ENCODE measurements at places on chromosomes 2 and 18.

DNA sequence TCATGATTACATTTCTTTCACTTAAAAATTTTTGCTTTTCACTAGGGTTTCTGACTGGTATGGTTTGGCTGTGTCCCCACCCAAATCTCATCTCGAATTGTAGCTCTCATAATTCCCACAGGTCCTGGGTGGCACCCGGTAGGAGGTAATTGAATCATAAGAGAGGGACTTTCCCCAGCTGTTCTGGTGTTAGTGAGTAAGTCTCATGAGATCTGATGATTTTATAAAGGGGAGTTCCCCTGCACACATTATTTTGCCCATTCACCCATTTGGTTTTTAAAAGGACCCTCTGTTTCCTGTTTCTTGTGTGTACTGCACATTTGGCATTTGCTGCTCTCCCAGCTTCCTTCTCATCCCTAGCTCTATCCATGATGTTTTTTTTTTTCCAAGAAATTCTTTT is 27.8 kb upstream of the NETO1 start:
- no peak for DNase-seq

DNA sequence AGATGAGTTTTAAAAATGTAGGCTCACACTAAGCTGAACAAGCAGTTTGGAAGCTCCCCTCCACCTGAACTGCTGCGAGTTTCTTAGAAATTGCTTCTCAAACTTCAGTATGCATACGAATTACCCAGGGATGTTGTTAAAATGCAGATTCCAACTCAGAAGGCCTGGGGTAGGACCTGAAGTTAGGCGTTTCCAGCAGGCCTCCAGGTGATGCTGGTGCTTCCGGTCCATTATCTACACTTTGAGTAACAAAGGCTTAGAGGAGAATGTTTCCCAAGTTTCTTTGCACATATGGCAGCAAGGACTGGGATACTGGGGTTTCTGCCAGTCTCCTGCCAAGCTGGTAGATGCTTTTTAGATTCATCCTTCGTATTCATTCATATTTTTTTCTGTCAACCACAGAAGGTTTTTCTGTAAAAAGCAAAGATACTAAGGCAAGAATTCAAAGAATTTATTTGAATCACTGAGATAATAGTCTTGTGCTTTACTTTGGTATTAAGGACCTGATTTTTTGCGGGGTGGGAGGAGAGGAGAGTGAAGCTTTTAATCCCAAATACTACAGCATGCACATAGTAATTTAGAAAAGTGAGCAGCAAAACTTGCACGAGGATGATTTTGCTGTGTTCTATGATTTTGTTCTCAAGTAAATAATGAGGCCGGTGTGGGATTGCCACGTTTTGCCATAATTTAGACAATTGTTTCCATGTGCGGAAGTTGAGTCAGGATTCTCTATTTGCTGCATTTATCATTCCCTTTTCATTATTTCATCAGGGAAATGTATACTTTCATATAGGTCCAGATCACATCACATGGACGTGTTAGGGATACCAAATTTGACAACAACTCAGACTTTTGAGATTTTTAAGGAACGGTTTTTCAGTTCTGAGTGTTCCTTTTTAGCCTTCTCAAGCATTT is 137.6 kb upstream of the SPATS2L start:
- DNase-seq, result no peak

DNA sequence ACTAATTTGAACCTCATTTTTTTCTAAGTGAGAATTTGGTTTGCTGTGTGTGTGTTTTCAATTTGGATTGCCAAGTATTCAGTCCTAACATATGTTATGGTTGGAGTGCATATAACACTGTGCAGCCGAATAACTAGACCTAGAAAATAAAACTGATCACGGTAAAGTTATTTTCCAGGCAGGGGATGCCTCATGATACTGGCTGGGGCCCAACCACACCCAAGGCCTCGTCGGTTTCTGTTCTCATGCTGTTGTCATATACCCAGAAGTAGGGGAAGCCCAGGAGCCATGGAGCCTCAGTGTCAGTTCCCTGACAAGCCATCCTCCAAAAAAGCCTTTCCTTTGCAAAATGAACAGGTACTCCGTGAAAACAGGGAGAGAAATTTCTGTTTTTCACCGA is 160.2 kb downstream of the GBX2 start:
- DNase-seq, result no peak

- no peak for DNase-seq
Measured at GRCh38 chr2:161136696-161137324, 23.4 kb upstream of the TANK start.
